ENCODE measurements at places on chromosomes 1 and 21.

GRCh38 chr1:45569571-45569961, 14.3 kb upstream of the NASP start:
- DNase-seq: no peak

DNA sequence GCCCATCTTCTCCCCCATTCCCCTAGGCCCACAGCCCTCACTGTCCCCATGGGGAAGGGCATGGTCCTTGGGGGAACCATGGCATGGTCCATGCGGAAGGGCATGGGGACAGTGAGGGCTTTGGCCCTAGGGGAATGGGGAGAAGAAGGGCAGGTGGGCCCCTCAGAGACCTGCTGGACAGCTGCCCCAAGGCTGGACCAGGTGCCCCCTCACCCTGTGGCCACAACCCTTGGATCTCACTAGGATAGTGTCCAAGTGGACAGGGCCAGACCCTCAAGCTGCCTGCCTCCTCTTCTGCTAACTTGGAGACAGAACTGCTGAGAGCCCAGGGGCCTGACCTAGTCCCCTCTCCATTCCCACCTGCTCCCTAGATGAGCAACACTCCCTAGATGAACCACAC, 12.4 kb upstream of the SMYD3 start:
- DNase-seq: no peak

DNA sequence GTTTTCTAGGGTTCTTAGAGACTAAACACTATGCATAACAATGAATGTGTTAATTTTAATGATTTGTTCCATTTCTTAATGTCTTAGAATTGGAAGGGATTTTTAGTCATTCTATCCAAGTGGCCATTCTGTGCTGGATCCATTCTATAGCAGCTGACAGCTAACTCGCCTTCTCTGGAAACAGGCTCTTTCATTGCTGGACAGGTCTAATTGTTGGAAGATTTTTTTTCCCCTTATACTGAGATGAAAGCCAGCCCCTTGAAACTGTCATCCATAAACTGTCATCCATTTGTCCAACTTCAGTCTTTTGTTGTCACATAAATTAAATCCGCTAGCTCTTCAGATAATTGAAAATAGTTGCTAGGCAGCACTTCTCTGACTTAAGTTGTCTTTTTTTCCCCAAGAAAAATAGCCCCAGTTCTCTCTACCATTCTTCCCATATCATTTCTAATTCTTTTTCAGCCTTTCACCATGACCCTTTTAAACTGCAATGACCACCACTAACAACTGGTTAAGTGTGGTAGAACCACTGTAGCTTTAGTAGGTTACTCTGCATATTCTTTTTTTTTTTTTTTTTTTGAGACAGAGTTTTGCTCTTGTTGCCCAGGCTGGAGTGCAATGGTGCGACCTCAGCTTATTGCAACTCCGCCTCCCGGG, 19.7 kb downstream of the AK4 start:
- DNase-seq: no peak

GRCh38 chr1:78519446-78519845, 28.7 kb downstream of the PTGFR start:
- DNase-seq: peak; percentile 69
